Stimulated activated CD8-positive, alpha-beta memory T cell treated with anti-CD3 and anti-CD28 coated beads, Interleukin-15, amount 100 ng/mL, for 48 hours (primary cell): ENCODE measurements at places on chromosomes 4 and X.
A peak's percentile ranks its signal among the peaks of the same experiment; 100 is the strongest.

DNA sequence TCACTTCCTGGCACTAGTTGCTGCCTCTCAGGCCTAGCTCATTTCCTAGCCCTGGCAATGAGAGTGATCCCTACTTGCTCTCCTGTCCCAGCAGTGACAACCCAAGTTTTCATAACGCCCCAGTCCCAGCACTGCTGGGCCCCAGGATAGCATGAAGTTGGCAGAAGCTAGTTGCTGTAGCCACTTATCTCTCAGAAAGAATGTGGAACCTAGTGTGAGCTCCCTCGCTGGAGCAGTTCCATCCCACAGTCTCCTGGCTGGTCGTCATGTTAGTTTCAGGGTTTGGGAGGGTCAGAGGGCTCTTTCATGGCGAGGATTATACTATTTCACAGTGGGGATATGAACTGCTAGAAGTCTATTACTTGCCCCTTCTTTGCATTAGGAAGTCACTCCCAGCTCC, 5.1 kb downstream of the PF4 start:
- DNase-seq: no peak

- DNase-seq: no peak
These were observed 365.7 kb downstream of the PPP3CA start for GRCh38 chr4:100981447-100982204.

DNA sequence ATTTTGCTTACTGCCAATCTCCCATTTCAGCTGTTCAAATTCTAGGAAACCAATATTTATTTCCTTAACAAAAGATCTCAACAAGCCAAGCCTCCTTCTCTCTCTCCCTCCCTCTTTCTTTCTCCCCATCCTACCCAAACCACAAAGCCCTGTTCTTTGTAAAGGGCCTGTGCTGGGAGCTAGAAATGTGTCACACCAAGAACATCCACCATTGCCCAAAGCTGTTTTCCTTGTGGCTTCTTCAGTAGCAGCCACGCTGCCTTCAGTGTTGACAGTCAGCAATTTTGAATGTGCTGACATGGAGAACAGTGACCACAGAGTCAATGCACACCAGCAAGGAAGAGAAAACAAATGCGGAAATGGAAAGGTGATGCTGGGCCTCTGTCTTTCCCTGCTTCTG, 203.0 kb downstream of the MAML3 start:
- peak; percentile 3 for DNase-seq

- DNase-seq: no peak
These were observed 90.5 kb upstream of the WDR1 start for GRCh38 chr4:10207116-10207515.
